ENCODE measurements at places on chromosomes 12 and 14.

DNA sequence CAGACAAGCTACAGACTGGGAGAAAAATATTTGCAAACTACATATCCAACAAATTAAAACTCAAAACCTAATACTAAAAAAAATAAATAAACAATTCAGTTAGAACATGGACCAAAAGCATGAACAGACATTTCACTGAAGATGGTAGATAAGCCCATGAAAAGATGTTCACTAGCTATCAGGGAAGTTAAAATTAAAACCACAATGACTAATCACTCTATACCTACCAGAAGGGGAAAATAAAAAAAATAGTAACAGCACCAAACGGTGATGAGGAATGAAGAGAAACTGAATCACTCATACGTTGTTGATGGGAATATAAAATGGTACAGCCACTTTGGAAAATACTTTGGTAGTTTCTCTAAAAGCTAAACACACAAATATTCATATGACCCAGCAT lies 31.1 kb upstream of the DHRS7 start:
- DNase-seq, result no peak

- no peak for DNase-seq
Measured at GRCh38 chr14:79597566-79597965, 613.7 kb downstream of the DIO2 start.

- DNase-seq, result no peak
Measured at GRCh38 chr12:57236201-57236924, 6.9 kb downstream of the SHMT2 start.

- no peak for DNase-seq
Measured at GRCh38 chr12:109491671-109492070, 14.2 kb downstream of the UBE3B start.

DNA sequence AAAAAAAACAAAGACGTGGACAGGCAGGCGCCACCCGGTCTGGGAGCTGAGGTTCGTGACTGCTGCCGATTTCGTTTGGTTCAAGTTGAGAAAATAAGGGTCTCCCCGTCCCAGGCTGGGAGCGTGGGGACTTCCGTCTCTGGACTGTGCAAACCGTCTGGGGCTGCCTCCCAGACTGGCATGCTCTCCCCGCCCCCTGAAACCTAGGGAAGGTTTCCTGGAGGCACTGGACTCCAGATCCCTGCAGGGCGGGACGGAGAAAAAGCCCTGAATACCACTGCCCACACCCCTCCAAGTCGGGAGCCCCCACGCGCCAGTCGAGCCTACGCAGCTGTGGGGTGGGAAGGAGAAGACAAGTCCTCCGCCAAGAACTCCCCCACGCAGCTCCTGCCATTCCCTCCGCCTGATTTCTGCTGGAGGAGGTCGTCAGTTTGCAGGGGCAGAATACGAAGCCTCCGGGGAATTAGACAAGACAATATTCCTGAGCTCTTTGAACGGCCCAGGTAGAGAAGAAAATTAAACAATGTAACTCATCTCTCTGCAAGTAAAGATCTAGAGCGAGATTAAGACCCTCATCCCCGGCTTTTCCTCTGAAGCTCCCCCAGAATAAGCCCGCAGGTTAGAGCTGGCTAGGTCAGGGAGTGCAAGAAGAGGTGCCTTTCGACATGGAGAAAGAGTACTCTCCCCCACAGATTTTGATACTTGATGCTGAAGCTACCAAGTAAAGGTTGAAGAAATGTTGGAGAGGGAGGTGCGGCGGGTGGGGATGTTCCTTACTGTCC lies 10.4 kb upstream of the HOXC13 start:
- no peak for DNase-seq

- DNase-seq, result peak; percentile 90
Measured at GRCh38 chr12:107607464-107608392, 77.9 kb upstream of the PWP1 start.
